ENCODE measurements at places on chromosomes 7 and 10.

DNA sequence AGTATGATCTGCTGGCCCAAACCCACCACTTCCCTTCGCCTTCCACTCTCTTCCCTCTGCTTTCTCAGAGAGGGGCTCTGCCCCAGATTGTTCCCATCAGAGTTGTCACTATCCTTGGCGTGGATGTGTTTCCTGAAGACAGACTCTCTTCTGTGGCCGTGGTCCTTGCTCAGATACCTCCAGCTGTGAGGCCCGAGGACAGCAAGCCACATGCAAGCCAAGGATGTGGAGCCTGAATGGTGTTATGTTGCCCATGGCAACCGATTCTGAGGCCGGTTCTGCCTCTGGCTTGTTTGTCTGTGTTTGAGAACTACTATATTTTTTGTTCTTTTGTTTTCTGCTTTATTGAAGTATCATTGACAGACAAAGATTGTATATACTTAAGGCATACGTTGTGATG lies 247.4 kb upstream of the PODXL start:
- DNase-seq = no peak

GRCh38 chr7:25950488-25951413 lies 201.2 kb upstream of the NFE2L3 start:
- peak; percentile 81 for DNase-seq

DNA sequence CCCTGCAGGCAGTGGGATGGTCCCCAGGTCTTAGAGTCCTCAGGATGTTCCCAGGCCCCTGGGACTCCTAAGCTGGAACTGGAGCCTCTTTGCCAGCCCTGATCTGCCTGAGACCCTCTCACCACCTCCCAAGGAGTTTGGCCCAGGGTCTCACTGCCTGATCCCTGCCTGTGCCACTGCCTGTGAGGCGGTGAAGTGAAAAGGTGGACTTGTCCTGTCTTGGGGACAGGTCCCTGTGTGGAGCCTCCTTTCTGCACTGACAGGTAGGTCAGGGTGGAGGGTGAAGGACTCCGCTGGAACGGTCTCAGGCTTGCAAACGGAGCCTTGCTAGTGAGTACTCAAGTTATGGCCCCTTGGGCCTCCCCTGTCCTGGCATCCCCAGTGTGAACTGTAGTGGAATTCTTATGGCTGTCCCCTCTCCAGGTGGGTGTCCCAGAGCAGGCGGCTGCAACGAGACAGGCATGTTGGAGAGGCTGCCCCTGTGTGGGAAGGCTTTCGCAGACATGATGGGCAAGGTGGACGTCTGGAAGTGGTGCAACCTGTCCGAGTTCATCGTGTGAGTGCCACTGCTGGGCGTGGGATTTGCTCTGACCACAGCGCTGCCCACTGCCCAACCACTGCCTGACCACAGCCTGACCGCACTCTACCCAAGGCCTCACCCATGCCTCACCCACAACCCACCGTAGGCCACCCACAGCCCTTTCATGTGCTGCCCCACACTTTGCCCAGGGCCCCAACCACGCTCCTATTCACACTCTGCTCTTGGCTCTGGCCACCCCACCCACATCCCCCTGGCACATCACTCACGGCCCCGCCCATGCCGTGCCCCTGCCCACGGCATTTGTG lies 19.5 kb downstream of the RAMP3 start:
- DNase-seq = no peak

GRCh38 chr7:66176914-66177313 lies 28.2 kb upstream of the TPST1 start:
- no peak for DNase-seq

DNA sequence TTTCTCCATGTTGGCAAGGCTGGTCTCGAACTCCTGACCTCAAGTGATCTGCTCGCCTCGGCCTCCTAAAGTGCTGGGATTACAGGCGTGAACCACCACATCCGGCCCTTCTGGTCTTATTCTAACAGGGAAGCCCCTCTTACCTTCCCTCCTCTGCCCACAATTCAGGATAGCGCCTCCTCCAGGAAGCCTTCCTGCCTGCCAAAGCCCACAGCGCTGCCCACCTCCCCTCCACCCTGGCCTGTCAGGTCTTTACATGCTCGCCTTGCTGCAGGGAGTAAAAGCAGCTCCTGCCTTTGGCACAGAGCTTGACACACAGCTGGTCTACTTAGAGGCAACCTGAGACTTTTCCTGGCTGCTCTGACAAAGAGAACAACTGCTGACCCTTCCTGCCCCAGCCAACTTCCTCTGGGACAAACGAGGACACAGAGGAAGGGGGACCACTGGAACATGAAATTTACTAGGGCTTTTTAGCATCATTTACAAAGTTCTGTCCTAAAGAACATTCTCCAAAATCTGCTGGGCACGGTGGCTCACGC lies 13.2 kb downstream of the MLXIPL start:
- no peak for DNase-seq

DNA sequence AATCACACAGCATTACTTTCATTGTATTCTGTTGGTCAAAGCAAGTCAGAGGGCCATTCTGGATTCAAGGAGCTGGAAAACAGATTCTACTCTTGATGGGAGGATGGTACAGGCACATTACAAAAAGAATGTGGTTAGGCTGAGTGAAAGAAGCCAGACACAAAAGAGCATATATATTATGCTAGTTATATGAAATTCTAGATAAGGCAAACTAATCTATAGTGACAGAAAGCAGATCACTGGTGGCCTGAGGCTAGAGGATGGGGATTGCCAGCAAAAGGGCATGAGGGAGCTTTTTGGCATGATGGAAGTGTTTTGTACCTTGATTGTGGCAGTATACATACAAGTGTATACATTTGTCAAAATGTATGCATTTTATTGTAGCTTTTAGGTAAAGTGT lies 96.8 kb downstream of the SPAG6 start:
- no peak for DNase-seq

DNA sequence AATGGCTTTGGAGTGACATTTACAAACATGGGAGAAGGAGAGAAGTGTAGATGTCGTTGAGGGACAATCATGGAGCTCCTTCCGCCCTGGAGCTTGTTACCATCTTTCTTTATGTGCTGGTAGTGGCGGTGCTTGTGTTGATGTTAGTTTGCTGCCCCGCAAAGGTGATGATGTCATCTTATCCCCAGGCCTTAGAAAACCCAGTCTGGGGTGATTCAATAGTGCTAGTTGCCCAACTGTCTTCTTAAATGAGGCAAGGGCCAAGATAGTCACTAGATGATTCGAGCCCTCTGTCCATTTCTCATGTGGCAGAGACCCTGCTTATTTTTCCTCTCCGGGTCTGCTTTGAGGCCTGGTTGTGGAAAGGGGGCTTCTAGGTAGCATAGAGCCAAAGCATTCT lies 277.4 kb downstream of the CCSER2 start:
- DNase-seq = no peak

GRCh38 chr10:57336865-57337264 lies 930.8 kb downstream of the IPMK start:
- no peak for DNase-seq

GRCh38 chr7:112084520-112084971 lies 121.7 kb downstream of the DOCK4 start:
- no peak for DNase-seq

- no peak for DNase-seq
Observed at GRCh38 chr7:82539969-82540368, 96.4 kb upstream of the CACNA2D1 start.

DNA sequence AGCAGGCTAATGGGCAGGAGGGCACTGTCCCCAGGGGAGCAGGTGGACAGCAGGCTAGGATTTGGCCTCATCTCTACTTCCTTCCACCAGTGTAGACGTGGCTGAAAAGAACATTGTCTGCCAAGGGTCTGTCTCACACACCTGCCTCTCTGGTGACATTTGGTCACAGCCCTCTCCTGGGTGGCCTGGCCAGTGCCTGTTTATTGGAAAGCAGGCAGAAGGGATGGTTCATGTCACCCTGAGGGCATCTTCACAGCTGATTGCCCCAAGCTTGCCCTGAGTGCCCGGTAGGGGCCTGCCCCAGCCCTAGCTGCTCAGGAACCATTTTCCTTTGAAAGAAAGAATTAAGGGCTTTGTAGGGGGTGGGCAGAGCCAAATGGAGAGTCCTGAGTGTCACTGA lies 138.7 kb downstream of the C10orf105 start:
- no peak for DNase-seq

GRCh38 chr7:157708919-157709295 lies 372.1 kb downstream of the DNAJB6 start:
- DNase-seq = no peak

GRCh38 chr10:3588816-3589215 lies 196.2 kb downstream of the KLF6 start:
- no peak for DNase-seq

GRCh38 chr7:157970744-157971143 lies 616.9 kb downstream of the PTPRN2 start:
- DNase-seq = no peak

DNA sequence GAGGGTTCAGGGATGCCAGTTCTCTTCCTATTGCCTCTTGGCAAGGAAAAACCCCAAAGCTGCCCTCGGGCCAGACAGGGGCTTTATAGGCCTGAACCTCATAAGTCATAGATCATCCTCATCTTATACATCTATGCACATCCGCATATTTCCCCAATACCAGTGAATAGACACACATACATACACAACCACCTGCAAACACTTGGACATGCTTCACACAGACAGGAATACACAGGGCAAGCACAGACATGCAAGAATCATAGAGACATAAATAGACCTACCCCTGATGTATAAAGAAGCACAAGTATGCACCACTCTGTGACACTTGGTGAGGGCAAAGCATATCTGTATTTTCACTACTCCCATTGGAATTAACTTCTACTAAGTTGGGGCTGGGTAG lies 30.7 kb downstream of the MBL2 start:
- DNase-seq = no peak

DNA sequence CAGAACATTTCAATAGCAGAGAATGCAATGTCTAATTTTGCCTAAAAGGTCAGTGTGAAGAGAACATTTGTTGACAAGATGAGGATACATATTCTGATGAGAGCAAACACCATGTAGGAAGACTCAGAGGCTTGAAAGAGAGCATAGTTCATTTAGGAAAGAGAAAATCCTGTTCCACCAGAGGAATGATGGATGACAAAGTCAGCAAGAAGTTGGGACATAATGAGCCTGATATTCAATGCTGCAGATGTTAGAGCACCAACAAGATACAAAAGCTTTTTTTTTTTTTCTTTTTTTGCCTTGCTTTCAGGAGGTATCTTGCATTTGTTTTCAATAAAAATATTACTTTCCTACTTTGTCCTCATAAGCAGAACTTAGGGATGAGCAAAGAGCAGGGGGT lies 952.0 kb upstream of the C7orf33 start:
- DNase-seq = no peak

- DNase-seq = peak; percentile 41
Observed at GRCh38 chr7:23469150-23469960, 936 bp downstream of the IGF2BP3 start.
